Calu3 (cell line): ENCODE measurements at places on chromosomes 3 and 15.

GRCh38 chr3:161630794-161631193 is 134.2 kb downstream of the OTOL1 start:
- no peak for DNase-seq

DNA sequence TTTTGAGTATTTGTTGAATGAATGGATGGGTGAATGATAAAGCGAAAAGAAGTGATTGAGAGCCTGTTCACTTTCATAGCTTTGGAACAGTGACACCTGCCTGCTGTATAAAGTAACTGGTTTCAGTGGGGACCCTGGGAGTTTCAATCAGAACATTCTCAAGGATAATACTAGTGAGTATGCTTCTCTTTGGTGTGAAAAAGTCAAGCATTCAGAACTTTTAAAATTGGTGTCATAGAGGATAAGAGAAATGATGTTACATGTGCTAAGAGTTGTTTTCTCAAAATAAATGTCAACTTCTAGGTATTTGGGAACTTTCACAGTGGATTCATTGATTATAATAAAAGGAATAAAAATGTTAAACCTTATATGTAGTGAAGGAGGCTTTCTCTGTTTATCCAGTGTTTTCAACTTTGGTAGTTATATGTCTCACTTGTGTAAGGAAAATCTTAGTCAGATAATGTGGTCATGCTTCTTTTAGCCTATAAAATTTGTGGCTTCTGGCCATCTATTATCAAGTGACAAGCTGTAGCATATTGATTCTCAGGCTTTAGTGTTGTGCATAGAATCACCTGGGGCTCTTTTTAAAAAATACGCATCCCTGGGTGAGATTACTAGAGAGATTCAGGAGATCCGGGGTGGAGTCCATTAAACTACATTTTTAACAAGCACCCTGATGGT is 11.9 kb downstream of the LRCH3 start:
- no peak for DNase-seq

GRCh38 chr3:39433642-39434041 is 27.1 kb downstream of the RPSA start:
- no peak for DNase-seq

GRCh38 chr3:31050296-31050695 is 155.8 kb upstream of the GADL1 start:
- DNase-seq, result no peak

- DNase-seq, result peak; percentile 8
Measured at GRCh38 chr3:44880284-44880683, 5.9 kb downstream of the TGM4 start.

DNA sequence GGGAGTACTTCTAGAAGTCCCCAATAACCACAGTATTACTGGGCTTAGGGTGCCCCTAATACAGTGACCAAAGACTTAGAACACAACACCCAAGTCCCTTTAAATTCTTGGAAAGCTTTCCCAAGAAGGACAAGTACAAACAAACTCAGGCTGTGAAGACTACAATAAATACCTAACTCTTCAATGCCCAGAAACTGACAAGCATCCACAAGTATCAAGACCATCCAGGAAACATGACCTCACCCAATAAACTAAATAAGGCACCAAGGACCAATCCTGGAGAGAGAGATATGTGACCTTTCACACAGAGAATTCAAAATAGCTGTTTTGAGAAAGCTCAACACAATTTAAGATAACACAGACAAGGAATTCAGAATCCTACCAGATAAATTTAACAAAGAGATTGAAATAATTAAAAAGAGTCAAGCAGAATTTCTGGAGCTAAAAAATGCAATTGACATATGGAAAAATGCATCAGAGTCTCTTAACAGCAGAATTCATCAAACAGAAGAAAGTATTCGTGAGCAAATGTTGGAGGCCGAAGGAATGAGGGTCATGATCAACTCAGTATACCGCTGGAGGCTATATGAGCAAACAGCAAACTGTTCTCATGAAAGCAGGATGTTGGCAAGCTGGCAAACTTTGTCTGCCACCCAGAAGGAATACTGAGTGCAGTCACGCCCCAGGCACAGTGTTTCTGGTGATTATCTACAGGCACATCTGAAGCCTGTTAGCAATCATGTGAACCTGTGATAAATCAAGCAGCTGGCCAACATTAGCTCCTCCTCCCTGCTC is 87.0 kb upstream of the NECTIN3 start:
- DNase-seq, result peak; percentile 45

GRCh38 chr3:101695779-101696372 is 9.4 kb upstream of the RPL24 start:
- peak; percentile 42 for DNase-seq

DNA sequence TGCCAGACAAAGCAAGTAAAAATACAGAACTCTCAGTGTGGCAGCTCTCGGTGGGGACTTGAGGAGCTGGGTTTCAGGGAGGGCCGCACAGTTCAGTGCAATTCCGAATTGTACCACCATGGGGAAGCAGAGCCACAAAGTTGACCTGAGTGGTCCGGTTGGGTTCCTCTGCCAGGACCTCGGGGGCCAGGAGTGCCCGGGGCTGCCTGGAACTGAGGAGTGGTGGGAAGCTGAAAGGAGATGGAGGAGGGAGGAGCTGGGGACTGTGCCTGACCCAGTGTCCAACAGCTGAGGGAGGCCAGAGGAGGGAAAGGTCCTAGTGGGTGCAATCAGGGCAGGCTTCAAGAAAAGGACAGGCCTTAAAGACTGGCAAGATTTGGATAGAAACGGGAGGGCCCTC is 32.2 kb upstream of the TRH start:
- peak; percentile 90 for DNase-seq

DNA sequence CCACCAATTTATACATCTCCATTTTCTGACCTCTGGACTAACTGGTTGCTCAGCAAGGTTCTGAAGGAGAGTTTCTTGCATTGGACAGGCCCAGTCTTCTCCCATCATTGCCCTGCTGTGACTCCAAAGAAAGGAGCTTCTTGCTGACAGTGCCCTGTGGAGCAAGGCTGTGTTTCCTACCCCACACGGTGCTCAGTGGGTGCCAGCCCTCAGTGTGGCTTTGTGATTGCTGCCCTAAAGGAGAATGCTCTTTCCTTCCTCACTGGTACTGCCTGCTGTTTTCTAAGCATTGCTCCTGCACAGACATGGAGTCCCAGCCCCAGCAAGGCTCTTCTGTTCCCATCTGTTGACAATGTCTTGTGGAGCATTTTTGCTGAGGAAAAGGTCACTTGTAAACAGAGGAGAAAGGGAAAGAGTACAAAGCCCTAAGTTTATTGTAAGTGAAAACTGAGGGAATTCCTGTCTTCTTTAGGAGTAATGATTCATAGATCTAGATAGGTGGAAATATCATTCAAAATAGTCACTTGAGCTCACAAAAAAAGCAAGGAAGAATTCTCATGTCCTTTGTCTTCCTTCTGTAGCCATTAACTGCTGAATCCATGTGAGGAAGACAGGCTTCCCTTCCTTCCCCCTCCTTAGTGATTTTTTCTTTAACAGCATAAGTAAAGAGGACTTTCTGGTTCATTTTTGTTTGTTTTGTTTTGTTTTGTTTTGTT is 62.9 kb downstream of the HMG20A start:
- no peak for DNase-seq

- DNase-seq, result peak; percentile 70
Measured at GRCh38 chr3:10945683-10946287, 46.8 kb upstream of the SLC6A1 start.

- no peak for DNase-seq
Measured at GRCh38 chr15:67149773-67150022, 84.3 kb downstream of the SMAD3 start.

- DNase-seq, result no peak
Measured at GRCh38 chr15:76006136-76006778, 6.0 kb downstream of the NRG4 start.

DNA sequence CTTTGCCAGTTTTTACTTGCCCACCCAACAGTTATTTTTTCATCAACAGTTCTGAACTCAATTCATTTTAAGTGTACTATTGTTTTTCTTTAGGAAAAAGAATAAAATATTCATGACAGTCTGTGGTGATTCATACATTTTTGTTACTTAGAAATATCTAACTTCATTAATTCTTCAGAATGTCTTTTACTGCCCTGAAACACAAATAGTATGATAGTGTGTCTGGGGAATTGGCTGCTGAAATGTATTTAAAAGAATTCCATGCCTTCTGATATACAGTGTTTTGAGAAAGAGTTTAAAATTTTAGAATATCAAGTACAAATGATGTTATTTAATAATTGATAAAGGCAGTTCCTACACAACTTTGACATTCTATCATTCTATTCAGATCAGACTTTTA is 854.1 kb downstream of the NAALADL2 start:
- DNase-seq, result no peak

DNA sequence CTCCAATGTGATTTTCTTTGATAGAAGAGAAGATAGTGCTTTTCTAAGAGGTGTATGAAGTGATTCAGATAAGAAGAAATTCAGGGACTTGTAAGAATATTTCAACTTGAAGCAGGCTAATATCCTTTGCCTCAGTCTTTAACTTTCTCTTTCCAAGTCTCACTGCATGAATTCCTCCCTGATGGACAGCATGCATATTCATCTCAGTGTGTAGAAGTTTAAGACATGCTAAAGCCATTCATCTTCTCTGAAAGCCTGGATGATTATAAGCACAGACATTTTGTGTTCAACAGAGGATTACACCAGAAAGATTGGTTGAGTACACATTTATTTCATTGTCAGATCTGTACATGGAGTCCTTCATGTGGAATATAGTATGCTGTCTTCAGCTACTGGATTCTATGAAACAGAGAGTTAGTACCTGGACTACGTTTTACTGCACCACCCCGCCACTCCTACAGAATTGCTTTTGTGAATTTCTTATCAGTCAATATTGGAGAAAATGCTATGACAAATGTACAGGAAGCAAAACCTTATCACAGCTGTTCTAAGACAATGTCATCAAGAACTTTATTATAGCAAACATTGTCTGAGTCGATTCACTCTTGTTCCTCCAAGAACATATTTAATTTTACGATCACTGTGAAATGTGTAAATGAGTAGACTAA is 1346.1 kb downstream of the OTOL1 start:
- no peak for DNase-seq

DNA sequence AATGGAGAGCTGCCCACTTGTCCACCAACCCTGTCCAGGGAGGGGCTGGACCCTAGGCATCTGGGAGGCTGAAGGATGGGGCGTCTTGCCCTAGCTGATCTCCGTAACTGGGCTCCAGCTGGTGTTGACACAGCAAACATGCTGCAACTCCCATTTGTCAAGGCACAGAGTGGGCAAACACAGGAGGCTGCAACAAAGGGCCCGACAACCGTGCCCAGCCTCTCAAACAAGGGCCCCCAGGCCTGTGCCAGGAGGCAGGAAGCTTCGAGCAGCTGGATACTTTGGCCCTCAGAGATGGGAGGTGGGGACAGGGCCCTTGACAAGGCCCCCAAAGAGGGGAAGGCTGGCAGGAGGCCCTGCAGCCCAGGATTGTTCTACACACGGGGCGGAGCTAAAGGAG is 64.2 kb upstream of the TMEM115 start:
- no peak for DNase-seq

DNA sequence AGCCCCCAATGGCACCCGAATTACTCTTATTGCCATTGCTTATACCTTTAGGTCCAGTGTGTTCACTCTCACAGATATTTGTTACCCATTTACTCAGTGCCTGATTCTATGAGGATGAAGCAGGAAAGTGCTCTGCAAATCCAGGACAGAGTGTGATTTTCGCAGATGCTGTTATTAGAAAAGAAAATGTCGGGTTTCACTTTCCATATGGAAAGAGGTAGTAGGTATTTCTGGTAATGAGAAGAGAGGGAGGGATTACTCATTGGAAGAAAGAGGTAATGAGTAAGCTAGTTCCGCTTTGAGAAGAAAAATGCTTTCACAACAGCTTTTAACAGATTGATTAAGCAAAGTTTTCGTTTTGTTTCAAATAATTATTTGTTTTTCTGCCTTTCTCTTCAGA is 336.3 kb upstream of the CFAP20DC start:
- no peak for DNase-seq

DNA sequence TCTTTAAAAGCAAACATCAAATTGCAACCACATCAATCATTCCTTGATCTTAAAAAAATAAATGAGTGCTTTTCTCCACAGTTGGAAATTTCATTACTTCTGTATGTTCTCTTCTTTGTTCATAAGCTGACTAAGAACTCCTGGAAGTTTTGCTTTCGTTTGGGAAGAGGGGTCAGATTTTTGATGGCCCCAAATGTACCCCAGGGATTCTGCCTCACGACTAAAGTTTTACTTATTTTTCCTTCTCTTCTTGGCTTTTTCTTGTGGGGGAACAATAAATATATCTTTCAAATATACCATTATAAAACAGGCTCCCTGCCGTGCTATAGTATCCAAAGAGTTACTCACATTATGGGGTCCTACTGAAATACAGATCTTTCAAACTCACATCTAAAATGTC is 215.0 kb upstream of the CDIN1 start:
- DNase-seq, result no peak

DNA sequence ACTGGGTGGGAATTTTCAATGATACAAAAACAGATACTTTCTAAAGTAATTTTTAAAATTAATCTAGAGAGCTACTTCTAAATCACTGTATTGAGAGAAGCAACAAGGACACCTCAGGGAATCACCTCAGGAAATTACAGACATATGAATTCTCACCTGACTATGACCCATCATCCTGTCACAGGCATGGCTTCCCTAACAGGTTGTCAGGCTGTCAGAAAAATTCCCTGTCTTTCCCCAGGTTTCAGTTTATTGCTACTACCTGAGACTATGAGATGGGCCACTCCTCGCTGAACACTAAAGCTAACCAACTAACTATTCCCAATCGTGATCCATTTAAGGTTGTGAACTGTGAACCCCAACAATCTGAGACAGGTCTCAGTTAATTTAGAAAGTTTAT is 66.1 kb downstream of the CD200 start:
- DNase-seq, result no peak

DNA sequence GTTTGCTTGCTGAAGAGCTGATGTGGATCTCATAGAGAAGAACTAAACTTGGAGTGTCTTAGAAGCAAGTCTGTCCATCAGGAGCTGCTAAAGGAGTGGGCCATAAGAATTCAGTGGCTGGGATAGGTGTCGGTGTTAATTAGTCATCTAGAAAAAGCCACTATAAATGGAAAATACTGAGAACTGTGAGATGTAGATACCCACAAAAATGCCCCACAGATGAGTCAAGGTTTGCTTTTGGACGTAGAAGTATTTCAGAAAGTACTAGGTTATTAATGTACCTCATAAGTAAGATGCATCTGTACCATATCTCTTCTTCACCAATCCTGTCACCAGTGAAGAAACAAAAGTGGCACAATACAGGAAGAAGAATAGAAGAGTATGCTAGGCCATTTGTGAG is 530.9 kb upstream of the TGFBR2 start:
- no peak for DNase-seq

DNA sequence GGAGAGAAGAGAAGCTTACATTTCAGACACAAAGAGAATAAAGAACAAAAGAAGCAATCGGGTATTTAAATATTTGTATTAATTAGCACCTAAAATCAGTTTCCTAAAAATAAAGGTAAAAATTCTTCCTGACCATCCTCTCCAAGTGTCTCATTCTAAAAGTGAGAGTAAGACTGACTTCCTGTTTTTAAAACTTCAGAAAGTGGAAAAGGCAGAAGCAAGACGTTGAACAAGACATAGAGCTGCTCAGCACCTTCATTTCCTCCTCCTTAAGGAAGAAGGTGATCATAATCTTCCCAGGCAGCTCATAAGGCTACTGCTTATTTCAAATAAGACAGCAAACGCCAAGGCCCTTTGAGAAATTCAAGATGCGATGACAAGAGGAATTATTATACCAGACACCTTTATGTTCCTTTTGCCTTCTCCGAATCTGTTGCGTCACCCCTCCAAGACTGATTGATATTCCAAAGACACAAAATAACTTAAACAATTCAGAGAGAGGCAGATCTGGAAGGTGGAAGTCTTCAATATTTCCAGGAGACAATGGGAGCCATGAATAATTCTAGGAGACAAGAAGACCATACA is 238.8 kb upstream of the TLE3 start:
- no peak for DNase-seq
